Fibroblast of skin of right quadriceps (primary cell): ENCODE measurements at places on chromosomes 11 and 22.

GRCh38 chr11:130003717-130004001 lies 1.0 kb upstream of the PRDM10 start:
- DNase-seq, result no peak

- no peak for DNase-seq
These were observed 63.4 kb downstream of the LRP5 start for GRCh38 chr11:68375766-68376165.

DNA sequence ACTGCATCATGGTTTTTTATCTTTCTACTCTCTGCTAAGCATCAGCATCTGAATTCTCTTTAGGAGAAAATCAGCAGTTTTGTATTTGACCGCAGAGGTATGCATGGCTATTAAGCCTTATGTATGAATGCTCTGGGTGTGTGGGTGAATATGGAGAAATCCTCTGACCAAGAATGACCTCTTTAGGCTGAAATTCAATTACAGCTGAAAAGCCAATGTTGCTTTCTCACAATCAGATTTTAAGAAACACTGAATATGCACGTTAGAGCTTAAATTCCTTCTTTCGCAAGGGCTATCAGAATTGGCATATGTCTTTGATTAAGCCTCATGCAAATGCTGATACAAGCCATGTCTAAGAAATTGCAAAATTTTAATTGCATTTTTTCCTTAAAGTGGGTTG lies 43.2 kb downstream of the ARHGAP42 start:
- DNase-seq, result peak; percentile 89

DNA sequence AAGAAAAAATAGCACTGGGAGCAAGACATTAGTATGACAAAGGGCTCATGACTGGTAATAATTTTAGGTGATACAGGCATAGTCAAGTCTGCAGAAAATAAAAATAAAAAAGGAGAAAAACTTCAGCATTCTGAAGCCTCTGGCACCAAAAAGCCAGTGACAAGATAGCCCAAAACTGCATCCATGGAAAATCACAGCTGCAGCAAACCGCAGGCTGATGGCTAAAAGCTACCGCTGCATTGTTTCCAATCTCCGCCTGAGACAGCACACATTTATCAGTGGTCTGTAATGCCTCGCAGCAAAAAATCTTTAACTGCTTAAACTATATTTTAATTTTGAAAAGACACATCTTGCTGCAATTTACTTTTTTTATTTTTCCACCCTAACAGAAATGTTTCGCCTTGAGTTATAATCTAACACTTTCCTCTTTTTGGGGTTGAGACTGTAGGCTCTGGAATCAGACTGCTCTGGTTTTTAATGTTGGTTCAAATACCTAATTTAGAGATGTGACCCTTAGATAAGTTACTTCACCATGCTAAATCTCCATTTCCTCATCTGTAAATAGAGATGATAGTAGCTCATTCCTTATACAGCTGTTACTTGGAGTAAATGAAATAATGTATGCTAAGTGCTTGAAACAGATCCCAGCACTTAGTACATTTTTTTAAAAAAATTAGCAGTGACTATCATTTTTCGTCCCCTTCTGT lies 42.0 kb upstream of the FIBIN start:
- peak; percentile 62 for DNase-seq

DNA sequence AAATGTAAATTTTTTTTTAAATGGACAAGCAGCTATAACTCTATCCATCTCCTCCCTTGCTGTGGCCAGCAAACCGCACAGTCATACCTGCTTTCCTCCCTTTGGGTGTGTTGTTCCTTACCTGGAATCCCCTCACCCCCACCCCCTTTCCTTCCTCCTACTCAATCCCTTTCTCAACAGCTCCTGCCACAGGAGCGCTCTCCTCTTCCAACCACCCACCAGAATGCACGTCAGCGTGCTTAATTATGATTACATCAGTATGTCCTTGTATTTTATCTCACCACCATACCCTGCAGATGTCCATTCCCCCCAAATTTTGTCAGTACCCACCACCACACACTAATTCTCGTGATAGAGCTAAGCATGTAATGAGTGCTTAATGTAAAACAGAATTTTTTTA lies 60.9 kb upstream of the LMO2 start:
- DNase-seq, result no peak

DNA sequence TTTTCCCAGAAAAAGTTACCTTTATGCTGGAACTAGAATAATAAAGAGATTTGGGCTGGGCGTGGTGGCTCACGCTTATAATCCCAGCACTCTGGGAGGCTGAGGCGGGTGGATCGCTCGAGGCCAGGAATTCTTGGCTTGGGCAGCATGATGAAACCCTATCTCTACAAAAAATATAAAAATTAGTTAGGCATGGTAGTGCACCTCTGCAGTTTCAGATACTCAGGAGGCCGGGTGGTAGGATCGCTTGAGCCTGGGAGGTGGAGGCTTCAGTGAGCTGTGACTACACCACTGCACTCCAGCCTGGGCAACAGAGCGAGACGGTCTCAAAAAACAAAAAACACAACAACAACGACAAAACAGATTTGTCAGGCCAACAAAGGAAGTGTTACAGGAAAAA lies 119.3 kb upstream of the OR9Q1 start:
- DNase-seq, result no peak

- no peak for DNase-seq
These were observed 100.3 kb downstream of the GUCY1A2 start for GRCh38 chr11:106917973-106918372.

DNA sequence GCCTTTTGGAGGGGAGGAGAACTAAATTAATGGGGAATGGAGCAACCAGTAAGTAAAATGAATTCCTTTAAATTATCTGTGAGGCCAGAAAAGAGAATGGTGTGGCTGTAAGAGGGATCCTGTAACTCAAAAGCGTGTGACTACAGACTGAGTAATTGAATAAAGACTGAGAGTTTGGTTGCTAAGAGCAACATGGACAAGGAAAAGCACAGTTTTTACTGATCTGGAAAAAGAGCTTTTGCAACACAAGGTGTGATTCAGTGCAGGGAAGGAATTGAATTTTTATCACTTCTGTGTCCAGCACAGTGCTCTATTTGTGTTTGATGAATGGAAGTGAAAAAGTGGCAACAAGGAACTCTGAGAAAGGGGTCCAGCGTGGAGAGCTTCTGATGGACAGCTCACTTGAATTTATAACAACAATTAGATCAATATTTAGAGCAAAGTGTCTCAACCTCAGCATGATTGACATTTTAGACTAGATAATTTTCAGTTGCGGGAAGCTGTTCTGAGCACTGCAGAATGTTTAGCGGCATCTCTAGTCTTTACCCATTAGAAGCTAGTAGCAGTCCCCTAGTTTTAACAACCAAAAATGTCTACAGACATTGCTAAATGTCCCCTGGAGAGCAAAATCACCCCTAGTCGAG lies 202.8 kb upstream of the BDNF start:
- DNase-seq, result peak; percentile 85

- DNase-seq, result no peak
These were observed 14.6 kb downstream of the UBASH3B start for GRCh38 chr11:122670131-122670530.

DNA sequence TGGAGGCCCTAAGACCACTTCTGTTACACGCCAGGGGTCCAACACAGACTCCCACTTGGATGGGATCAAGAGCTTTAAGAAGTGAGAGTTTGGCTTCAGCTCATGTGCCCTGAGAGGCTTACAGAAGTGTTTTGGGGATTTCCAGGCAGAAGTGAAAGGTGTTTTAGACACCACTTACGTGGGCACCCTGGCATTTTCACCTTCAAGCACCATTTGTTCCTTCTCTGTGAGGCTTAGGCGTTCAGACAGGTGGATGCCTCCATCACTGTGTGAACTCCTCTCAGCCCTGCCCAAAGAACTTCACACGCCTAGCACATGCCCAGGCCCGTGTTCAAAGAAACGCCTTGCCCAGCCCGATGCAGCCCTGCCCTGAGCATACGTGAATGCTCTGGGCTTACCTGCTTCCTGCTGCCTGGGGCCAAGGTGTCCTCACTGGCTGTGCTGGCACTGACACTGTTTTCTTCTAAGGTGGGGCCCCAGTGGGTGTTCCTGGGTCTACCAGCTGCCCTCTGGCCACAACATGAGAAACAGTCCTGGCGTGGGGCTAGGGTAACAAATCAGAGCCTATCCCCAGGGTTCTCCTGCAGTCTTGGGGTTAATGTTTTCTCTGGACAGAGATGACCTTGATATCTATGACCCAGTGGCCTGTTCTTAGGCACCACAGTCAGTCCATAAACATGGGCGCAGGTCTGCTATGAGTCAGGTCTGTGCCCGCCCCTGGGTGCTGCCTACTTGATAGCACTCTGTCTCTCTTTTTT lies 34.0 kb downstream of the AMPD3 start:
- no peak for DNase-seq

- DNase-seq, result no peak
These were observed 3.1 kb upstream of the MYEOV start for GRCh38 chr11:69290806-69291205.

GRCh38 chr11:86014221-86014620 lies 54.7 kb downstream of the PICALM start:
- DNase-seq, result no peak

DNA sequence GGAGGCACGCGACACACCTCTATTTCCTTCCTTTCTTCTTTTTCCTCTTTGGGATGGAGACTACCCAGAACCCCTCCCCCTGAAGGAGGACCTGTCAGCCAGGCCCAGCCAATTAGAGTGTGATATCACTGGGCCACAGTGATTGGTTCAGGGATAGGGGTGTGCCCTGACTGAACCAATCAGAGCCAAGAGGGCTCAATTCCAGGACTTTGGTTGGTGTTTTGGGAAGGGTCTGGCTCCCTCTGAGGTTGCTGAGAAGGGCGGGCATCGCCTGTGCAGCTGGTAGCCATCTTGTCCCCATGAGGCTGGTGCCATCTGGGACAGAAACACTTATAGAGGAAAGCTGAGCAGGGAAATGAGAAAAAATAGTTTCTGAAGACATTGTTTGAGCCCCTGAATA lies 71.4 kb downstream of the CHST1 start:
- DNase-seq, result no peak

DNA sequence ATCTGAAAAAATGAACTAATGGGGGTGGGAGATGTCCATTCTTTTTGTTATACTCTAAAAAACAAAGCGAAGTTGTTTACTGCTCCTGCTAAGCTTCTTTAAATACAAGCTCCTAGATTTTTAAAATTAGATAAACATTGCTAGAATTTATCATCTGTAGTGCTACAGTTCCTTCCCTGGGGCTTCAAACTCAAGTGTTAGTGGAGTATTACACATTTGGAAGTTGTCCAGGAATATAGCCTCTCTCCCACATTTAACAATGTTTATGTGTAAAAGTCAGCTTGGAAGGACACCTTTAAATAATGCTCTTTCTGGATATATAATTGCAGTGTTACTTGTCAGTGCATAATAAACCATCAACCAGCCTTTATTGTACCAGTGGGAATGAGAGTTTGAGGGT lies 155.5 kb downstream of the SPON1 start:
- DNase-seq, result no peak

DNA sequence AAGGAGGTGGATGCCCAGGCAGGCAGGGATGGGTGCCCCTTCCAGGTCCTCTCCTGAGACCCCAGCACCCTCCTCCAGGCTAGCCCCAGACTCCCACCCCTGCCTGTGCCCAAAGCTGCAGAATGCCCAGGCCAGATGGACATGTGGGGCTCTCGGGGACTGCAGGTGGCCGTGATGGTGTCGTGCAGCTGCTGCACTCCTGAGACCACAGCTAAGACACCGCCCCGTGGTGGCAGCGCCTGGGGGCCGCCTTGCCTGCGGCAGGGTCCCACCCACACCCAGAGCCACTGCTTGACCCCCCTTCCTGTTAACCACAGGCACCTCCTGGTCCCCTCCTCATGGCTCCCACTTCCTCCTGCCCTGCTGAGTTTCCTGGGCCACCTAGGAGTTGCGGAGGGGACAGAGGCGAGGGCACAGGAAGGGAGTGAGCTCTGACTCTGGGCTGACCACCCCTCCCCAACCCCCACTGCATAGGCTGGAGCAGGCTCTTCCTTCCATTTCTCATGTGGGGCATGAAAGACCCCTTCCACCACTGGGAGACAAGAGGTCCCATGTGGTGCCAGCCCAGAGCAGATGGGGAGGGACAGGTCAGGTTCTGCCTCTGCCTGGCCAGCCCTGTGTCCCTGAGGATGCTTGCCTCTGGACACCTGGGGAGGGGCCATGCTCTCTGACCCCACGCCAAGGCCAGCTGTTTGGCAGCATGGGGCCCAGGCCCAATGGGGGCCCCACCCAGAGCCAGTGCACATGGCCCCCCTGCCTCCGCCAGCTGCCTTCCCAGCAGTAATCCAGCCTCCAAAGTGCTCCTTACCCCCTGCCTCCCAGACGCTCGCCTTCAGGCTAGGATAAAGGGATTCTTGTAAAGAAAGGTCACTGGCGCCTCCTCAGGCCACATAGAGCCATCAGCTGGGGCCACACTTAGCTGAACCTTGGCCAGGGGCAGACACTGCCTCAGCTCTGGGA lies 29.3 kb downstream of the OSBPL5 start:
- no peak for DNase-seq

DNA sequence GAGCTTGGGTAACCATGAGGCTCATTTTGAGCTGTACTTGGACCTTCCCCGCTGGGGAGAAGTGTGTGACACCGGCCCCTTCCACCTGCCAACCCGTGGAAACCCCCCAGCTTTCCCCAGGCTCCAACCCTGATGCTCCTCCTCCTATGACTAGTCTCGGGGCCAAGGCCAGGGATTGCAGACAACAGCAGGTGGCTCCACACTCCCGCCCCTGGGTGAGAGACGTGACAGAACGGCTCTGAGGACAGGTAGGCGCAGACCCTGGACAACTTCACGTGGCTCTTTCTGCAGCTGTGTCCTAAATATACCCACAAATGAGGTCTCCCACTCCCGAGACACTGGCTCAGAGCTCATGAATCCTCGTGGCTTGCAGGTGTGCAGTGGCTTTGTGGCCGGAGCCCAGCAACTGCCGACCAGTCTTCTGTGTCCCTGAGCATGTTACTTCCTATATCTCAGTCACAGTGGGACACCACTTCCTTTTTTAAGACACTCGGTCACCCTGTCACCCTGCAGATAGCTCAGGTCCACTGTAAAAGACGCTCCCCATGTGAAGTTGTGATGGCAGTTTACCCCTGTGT lies 55.2 kb downstream of the NECTIN1 start:
- DNase-seq, result no peak

DNA sequence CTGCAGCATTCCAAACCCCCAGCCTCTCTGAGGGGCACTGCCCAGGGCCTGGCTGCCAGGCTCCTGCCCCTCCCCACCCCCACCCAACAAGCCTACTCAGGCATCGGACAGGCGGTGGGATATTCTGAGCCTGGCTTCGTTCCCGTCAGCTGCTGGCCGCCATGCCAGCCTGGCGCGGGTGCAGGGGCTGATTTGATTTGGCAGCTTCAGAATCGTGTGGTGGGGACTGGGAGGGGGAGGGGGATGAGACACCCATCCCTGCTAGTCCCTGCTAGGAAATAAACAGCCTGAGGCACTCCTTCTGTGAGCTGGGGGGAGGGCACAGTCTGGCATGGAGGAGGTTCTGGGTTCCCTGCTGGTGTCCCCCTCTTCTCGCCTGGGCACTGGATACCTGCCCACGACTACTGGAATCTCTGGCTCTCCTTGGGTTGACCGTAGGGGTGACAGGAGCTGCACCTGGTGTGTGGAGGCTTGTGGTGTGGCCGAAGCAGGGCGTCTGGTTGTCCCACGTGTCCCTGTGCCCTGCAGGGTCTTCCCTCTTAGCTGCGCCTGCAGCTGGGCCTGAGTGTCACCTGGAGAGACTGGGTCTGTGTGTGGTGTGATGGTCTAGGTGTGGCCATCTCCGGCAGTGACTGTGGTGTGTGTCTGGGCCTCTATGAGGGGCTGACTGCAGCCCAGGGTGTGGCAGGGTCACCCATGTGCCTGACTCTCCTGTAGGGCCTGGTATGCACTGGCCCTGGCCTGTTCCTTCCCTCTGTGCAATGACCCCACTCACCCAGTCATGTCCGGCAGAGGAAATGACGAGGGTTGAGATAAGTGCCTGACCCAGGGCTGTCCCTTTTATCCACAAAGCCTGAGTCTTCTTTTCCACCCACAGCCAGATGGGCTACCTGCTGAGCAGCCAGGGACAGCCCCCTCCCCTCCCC lies 42.2 kb downstream of the PDE2A start:
- DNase-seq, result no peak
